SIG-M5 (cell line): ENCODE measurements at places on chromosomes 6 and 20.

- no peak for DNase-seq
These were observed 63.5 kb upstream of the STMND1 start for GRCh38 chr6:17038316-17038715.

DNA sequence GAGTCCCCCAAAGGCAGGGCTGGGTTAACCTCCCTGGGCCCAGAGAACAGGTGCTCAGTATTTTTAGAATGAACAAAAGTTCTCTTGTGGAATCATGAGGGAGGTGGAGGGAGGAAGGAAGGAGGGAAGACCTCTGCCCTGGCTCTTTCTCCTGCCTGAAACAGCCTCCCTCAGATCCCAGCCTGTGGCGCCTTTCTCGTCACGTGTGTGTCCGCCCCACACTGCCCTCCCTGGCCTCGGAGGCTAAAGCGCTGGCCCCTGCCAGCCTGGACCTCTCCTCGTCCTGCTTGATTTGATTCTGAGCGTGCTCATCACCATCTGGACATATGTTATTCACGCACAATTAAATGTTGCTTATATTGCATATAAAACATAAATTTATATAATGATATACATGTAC is 40.9 kb downstream of the PHACTR3 start:
- no peak for DNase-seq

- no peak for DNase-seq
These were observed 69.4 kb downstream of the FOXC1 start for GRCh38 chr6:1679031-1679687.

GRCh38 chr6:87879132-87879861 is 168.3 kb upstream of the SPACA1 start:
- DNase-seq = no peak

GRCh38 chr6:95856876-95857364 is 158.9 kb upstream of the FUT9 start:
- DNase-seq = no peak
